ENCODE measurements at places on chromosomes 1 and 21.

GRCh38 chr1:14848625-14849024, 250.1 kb downstream of the KAZN start:
- DNase-seq, result no peak

- no peak for DNase-seq
These were observed 3.9 kb downstream of the CD1B start for GRCh38 chr1:158327481-158327880.

- no peak for DNase-seq
These were observed 14.6 kb upstream of the FMO4 start for GRCh38 chr1:171299342-171299741.

- DNase-seq, result no peak
These were observed 96.8 kb upstream of the BMP8A start for GRCh38 chr1:39394598-39394997.

DNA sequence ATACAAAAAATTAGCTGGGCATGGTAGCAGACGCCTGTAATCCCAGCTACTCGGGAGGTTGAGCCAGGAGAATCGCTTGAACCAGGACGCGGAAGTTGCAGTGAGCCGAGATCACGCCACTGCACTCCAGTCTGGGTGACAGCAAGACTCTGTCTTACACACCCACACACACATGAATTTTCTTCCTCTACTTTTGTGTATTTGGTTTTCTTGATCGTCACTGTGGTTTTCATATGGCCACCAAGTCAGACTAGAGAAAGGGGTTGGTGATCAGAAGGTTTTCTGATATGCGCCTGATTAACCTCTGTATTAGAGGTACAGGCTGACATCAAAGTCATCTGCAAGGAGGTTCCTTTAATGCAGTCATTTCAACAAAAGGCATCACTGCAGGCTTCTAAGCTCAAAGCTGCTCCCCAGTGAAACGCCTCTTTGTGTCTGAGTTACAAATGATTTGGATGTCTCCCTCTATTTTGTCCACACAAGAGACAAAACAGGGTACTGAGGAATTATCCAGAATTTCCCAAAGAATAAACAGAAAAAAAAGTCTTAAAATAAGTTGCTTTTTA, 11.1 kb downstream of the SH2D1B start:
- DNase-seq, result no peak

GRCh38 chr1:30047576-30047975, 675.8 kb downstream of the MATN1 start:
- DNase-seq, result no peak

DNA sequence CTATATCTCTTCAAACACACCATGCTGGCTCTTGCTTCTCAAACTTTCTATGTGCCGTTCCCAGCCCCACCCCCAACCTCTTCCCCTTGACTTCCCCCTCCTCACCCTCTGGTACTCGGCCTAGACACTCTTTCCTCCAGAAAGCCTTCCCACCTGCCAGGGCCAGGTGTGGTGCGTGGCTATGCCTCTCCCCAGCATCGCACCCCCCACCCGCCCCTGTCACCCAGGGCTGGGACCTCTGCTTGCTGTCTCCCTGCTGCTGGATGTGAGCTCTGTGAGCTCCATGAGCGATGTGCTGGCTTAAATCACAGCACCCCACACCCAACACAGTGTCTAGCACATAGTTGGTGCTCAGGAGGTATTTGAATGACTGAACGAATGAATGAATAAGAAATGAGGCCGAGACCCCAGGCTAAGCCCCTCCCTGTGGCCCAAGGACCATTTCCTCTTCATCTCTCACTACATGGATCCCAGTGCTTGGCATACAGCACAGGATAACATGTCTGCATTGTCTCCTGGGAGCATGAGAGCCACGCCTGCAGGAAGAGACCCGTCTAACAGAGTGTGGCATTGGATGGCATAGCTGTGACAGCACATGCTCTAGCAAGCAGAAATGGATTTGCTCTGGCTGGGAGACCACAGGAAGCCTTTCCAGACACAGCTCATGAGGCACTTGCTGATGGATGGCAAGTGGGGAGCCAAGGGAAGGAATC, 19.7 kb downstream of the TNNT2 start:
- DNase-seq, result no peak

DNA sequence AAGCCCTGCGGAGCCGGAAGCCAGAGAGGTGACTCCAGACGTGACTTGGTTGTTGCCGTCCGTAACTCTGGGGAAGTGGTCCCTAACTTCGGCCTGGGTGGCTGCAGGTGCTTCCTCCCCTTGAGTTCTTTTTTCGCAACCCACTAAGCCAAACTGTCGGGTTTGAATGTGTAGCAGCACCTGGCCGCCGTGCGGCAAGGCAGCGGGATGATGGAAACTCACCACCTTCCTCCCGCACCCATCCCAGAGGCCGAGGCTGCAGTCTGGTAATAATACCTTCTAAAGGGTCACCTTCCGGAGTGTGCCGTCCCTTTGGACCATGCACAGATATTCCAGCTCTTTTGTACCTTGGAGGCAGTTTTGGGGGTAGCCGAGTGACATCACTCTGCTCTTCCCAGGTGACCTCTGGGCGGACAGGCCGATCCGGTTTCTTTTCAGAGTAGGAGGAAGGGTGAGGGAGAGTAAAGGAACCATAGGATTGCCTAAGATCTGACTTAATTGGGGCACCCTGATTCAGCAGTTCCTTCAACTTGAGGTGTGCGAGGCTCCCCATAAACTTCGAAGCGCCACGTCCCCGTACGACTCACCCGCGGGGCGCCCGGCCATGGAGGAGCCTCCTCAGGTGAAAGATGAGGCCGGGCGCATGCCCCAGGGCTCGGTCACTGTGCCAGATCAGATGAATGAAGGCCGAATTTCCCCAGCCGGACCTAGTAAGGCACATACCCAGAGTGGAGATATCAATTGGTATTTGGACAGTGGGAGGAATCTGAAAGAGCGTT, 1.0 kb downstream of the KCNK1 start:
- DNase-seq, result no peak

- no peak for DNase-seq
These were observed 311.9 kb upstream of the PLD5 start for GRCh38 chr1:242836423-242836822.

GRCh38 chr1:3942416-3943122, 42.5 kb upstream of the C1orf174 start:
- DNase-seq, result no peak

GRCh38 chr1:245255783-245256182, 101.0 kb downstream of the KIF26B start:
- DNase-seq, result no peak

DNA sequence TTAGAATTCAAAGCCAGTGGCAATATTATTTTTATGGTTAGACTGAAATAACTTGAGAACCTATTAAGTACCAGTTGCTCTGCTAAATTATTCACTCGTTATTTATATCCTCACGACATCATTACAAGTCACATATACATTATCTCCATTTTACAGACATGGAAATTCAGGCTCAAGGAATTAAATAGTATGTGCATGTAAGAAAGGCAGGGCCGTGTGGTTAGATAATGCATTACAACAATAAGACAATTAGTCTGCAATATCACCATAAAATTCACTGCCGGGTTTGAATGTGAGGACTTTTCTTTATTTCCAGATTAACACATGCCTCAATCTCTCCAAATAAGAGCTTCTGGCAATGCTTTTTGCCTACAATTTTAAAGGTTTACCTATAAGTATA, 523.4 kb downstream of the PTBP2 start:
- DNase-seq, result no peak

GRCh38 chr21:15441060-15441493, 288.7 kb upstream of the USP25 start:
- no peak for DNase-seq

GRCh38 chr1:10687251-10687651, 109.2 kb downstream of the CASZ1 start:
- DNase-seq, result no peak

DNA sequence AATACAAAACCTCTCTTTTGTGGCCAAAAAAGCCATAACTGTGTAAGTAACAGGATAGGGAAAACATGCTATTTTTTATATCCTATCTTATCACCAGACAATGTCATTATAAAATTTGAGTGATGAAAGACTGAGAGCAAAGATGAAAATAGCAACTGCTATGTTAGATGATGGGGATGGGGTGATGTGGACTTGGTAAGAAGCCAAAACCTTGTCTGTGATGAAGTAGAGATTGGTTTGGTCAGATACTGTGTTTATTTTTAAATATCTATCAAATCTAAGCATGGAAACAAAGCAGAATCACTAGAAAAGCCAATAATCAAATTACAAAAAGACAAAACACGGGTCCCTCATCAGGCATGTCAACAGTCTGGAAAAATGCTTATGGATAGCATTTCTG, 631.1 kb upstream of the NR5A2 start:
- DNase-seq, result no peak

DNA sequence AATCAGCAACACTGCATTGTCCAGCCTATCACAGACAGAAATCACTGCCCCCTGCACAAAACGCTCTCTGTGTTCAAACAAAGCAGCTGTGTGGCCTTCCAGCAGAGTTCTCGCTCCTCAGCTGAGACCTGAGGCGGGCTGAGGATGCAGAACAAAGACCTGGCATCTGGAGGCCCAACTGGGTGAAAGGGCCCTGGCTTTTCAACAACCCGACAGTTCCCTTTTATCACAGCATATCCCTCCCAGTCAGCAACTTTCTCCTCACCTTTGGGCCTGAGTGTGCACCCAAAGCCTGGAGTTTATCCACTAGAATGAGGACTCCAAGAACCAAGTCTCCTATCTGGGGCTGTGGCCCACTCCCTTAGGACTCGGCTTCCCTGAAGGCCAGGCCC, 42.6 kb upstream of the A3GALT2 start:
- DNase-seq, result no peak

All from NCI-H1694 (cell line).